ENCODE measurements at places on chromosomes 3 and 15.

DNA sequence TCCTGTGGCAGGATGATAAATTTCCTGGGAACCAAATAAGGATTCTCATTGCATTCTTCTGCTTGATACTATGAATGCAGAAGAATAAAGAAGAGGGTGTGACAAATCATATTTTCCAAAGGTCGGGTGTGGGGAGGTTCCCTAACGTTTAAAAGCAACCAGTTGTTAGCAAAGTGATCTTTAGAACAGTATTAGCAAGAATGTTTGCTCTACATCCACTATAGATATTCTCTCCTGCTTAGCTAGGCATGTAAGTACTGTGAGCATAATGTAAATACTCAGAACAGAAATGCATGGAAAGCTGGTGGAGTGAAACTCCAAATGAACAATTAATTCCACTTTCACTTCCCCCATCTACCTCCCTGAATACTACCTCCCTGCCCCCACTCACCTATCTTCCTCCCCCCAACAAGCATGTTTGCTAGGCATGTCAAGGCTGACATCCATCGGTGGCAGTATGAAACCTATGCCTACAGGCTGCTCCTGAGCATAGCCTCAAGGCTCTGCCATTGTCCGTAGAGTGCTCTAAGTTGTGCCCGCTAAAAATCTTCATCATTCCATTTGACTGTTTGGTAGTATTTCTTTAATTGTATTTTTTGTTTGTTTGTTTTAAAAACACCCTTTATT is 329.7 kb downstream of the TIGIT start:
- DNase-seq: no peak

- DNase-seq: peak; percentile 48
These were observed 51.0 kb upstream of the SPSB4 start for GRCh38 chr3:141000027-141000663.

GRCh38 chr15:71323584-71323983 is 208.3 kb downstream of the THSD4 start:
- no peak for DNase-seq

DNA sequence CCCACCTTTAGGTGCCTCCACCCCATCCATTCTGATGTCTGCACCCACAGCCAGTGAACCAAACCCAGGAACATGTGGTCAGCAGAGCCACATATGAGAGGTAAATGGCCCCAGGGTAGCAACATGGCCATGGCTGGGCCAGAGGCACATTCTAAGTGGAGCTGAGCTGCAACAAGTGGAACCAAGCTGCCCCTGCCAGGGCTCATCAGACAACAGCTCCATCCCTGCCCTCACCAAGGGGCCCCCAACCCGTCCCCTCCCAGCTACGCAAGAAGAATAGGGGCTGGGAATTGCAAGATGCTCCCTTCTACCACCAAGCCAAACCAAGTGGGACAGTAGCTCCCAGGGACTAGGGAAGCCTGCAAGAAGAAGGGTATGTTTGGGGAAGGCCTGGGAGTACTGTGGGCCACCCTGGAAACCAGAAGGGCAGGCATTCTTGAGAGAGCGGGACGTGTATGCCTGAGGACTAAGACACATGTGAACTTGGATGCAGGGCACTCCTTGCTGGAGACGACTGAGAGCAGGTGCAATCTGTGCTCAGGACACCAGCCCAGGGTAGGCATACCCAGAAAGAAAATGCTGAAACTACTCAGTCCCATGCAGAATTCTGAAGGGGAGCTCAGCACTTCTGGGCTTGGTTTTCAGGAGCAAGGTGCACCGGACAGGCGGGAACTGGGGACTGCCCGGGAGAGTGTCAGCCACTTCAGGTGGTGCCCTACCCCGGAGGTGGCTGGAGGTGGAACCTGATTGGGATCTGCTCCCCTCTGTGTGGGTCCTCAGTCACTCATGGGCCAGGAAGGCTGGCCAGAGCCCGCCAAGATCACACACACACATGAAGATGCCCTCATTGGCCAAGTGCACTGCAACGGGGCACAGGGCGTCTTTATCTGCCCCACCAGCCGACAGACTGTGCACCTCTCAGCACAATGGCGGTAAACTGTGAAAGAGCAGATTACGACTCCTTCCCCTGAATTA is 9.5 kb downstream of the MYL3 start:
- DNase-seq: no peak

DNA sequence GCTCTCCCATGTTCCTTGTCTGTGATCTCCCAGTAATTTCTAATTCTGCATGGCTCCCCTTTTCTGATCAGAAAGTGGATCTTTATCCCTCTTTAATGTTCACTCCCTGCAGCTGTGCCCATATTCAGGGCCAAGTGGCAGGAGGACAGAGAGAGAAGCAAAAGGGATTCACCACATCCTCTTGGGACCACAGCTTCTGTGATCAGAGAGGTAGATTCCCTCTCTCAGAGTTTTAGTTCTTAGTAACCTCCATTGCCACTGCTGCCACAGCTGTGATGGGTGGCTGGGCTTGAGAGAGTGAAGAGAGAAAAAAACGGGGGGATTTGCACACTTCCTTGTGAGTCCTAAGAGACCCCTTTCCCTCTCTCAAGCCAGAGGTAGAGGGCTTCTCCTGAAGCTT is 49.2 kb downstream of the GLCE start:
- no peak for DNase-seq

- no peak for DNase-seq
These were observed 36.4 kb downstream of the CCDC80 start for GRCh38 chr3:112604536-112604935.

DNA sequence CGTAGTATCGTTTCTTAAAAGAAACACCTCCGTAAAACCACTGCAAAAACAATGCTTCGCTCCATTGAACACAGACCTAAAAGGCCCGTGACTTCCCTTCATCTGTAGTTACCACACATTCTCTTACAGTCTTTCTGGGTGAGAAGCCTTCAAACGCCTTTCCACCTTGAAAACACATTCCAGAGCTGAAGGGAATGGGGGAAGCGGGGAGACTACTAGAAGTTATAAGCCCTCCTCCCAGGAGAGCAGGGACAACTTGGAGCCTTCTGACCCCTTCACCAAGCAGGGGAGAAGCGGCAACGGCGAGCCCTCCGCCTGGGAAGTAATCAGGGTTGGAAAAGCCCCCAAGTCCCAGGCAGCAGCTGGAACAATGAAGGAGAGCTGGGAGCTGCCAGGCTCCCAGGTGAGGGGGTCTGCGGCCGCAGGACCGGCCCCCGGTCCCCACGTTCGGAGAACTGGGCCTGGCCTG is 461 bp downstream of the SECISBP2L start:
- no peak for DNase-seq

DNA sequence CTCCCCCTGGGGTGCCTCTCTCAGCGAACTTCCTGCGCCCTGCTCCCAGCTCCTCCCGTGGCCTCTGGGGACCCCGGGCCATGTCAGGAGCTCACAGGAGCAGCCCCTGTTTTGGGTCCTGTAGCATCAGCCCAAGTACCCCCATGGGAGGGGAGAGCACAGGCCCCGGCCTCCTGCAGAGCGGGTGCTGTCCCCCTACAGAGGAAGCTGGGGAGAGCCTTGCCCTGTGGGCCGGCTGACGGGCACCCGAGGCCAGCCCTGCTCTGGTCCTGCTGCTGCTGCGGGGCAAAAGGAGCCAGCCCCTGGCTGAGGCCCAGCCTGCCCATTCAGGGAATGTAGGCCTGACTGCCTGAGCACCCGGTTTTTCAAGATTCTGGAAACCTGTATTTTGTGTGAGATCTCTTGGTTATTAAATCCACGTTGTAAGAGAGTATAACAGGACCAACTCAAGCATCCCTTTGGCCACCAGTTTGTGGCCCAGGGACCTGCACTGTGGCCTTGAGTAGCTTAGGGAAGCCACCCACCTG is 12.4 kb downstream of the PLXNA1 start:
- DNase-seq: no peak

- no peak for DNase-seq
These were observed 358.2 kb downstream of the SQOR start for GRCh38 chr15:45993072-45993471.

DNA sequence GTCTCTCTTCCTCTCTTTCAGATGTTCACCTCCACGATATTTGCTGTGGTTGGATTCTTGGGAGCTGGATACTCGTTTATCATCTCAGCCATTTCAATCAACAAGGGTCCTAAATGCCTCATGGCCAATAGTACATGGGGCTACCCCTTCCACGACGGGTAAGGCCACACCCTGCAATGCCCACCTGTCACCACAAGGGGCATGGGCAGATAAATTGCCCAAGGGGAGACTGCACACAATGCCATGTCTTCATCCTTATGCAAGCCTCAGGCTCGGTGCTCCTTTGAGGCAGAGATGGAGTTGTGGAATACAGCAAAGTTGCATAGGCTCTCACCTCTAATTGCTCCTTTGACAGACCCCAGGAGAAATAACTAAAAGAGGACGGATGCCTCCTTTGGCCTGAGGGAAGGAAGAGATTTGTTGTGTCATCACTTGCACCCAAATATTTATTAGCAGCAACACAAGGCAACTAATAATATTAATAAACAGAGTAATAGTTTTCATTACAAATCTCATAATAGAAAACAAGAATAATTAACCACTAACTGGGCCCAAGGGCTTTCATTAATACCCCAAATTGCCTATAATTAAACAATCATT is 13.2 kb downstream of the TM4SF4 start:
- no peak for DNase-seq

DNA sequence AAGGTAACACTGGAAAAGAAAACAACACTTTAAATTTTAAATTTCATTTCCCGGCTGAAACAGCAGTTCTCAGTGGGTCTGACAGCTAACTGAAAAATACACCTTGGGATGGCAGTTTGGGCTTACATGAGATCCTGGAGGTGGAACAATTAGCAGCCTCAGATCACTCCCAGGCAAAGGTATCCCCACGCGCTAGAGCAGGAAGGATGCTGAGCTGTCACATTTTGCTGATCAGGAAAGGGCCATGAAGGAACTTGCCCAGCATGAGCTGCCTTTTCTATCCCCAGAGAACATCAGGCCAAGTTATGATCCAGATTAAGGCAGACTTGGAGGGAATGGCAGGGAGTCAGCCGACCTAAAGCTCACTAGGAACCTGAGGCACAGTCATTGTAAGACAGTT is 204.8 kb upstream of the SLC2A2 start:
- no peak for DNase-seq

DNA sequence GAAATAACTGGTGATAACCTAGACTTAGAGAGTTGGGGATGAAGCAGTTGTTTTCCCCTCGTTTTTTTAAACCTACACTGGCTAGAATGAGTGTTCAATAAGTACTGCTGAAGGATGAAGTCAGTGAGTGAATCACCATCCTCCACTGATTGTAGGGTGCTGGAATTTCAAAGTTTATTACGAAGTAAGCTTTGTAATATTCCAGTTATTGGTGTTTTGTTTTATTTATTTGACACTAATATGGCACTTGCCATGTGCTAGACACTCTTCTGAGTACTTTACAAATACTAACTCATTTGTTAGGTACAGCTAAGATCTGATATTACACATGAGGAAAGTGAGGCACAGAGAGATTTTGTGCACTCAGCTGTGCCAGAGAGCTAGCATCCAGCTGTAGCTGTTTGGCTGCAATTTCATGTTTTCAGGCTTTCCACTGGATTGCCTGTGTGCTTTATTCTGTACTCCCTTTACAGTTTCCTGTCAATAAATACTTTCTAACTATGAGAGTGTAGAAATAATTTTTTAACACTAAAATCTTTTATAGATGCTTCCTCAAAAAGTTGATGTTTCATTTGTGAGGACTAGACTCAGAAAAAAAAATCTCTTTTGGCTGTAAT is 5.8 kb downstream of the MAP2K5 start:
- DNase-seq: no peak

- DNase-seq: no peak
These were observed 164.0 kb downstream of the PDCD6IP start for GRCh38 chr3:33962396-33962795.

DNA sequence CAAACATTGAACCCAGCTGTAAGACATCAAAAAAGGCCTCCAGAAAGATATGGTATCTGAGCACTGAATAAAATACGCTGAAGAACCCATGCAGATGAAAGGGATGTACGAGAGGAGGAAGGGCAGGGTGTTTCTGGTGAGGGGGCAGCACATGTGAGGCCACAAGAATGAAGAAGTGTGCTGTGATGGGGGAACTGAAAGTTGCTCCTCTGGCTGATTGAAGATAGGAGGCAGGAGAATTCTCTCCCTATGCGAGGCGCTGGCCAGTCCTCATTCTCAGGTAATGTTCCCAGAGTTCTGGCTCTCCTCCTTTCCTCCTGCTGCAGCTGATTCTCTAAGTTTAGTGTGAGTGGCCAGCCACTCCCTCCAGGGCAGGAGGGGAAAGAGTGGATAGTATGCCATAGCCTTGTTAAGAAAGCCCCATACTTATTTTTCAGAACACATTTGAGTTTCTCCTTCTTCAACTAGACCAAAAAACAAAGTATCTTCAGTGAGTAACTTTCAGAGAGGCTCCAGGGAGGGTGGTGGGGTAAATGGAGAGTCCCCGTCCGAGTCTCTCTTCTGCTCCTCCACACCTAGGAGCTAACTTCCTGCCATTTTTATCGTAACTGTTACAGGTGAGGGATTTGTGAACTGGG is 26.9 kb upstream of the MYO1E start:
- DNase-seq: no peak

DNA sequence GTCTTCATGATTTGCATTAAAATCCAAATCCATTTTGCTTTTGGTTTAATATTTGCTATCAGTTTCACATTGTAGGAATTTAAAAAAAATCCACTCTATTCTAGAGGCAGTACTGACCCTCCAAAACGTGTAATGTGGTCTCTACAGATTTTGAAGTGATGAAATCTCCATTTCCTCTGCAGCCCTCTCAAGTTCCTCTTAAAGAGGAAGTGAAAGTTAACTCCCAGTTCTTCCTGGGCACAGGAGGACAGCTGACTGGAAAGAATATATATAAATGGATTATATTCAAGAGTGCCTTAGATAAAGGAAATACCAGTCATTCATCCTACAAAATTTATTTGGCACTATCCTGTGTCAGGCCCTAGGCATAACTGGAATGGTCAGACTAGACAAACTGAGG is 83.5 kb upstream of the PLCL2 start:
- DNase-seq: no peak

DNA sequence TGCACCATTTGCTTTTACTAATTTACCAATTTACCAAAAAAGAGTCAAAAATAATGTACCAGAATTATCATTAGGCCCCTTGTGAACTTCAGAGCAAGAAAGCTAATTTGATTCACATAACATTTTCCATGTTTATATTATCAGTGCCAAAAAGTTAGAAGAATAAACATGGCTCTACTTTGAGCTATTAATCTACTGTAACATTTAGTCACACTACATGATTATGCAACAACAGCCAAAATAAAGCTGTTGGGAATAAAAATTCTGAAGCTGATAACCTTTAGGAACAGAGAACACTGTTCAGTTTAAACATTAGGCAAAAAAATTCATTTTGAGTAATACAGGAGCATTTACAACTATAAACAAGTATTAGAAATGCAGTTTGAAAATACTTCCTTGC is 63.6 kb downstream of the PROS1 start:
- no peak for DNase-seq

DNA sequence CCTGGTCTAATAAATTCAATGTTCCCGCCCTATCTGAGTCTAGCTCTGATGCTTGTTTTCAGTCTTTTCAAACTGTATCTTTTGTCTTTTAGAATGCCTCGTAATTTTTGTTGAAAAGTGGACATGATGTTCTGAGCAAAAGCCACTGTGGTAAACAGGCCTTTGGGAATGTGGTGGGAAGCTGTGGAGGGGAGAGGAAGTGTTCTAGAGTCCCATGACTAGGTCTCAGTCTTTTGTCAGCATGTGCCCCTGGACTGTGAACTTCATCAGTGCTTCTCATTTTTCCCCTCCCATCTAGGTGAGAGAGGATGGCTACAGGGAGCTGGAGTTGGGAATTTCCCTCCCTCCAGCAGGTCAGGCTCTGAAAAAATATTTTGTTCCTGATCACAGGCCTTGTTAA is 33.7 kb downstream of the SUSD5 start:
- DNase-seq: no peak
